ENCODE measurements at places on chromosomes 12 and 14. TPM values are rescaled to one million over a fixed set of nuclear protein-coding genes. Genes with fewer than 3 reads are reported as not detected.

Gene CCDC175
- total RNA-seq, result not detected

Gene FOXM1
- total RNA-seq, result 94.4 TPM

Gene RNASE1
- 0.18 TPM for total RNA-seq

Gene IGFBP6
- total RNA-seq, result 250 TPM

Gene SLCO1C1
- total RNA-seq, result not detected

Gene SERPINA3
- 11.2 TPM for total RNA-seq

Gene PLBD1
- 4.5 TPM for total RNA-seq

Gene RNFT2
- 1.8 TPM for total RNA-seq

Gene PSMC1
- 214 TPM for total RNA-seq

Gene CDH24
- total RNA-seq, result 5.2 TPM

Gene CLEC4C
- total RNA-seq, result not detected

Gene MAX
- total RNA-seq, result 53.4 TPM

Gene INF2
- 145 TPM for total RNA-seq

Gene LGR5
- total RNA-seq, result not detected

Gene SYNDIG1L
- total RNA-seq, result not detected

Gene RD3L
- not detected for total RNA-seq

Gene KRT79
- total RNA-seq, result 0.05 TPM

Gene CCDC196
- total RNA-seq, result not detected

Gene TIGAR
- 38.4 TPM for total RNA-seq

Gene AHNAK2
- 238 TPM for total RNA-seq

Gene FAIM2
- 0.02 TPM for total RNA-seq

Gene PTPRB
- 0.72 TPM for total RNA-seq

Gene STON2
- total RNA-seq, result 0.79 TPM

Gene PPFIBP1
- 27.3 TPM for total RNA-seq

Gene ELK3
- total RNA-seq, result 70.4 TPM

Gene TEX52
- total RNA-seq, result not detected

Gene FIGNL2
- 0.30 TPM for total RNA-seq

Gene GXYLT1
- 12.2 TPM for total RNA-seq

Gene SYNE2
- 8.7 TPM for total RNA-seq

Gene ABCC9
- total RNA-seq, result not detected

Gene PIP4K2C
- 40.1 TPM for total RNA-seq

All from A549 treated with CORT108297 at 1 μM for 4 hours (cell line).